NCI-H1092 treated with DMSO at 0.1 percent for 48 hours (cell line): ENCODE measurements at places on chromosomes 3 and 15.

DNA sequence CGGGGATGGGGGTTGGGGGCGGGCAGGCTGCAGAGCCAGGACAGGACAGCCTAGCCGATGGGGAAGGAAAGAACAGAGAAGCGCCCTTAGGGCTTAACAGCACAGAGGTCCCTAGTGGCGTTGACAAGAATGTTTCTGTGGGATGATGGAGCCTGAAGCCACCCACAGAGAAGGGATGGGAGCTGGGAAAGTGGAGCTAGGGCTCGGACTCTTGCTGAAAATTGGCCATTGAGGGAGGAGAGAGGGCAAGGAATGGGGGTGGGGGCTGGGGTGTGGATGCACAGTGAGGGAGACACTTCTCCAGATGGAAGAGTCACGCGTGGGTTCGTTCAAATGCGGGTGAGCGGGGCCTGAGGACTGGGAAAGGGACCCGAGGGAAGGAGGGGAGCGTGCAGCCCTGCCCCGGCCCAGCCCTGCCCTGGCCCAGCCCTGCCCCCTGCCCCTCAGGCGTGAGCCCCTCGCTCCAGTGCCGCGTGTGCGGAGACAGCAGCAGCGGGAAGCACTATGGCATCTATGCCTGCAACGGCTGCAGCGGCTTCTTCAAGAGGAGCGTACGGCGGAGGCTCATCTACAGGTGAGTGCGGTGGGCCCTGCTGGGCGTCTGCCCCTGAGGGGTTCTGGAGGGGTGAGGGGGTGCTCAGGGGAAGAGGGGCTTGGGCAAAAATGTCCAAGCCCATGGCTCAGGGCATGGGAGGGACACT lies 832 bp downstream of the NR2E3 start:
- DNase-seq = no peak

GRCh38 chr3:78889348-78889747 lies 878.5 kb downstream of the ROBO1 start:
- no peak for DNase-seq

DNA sequence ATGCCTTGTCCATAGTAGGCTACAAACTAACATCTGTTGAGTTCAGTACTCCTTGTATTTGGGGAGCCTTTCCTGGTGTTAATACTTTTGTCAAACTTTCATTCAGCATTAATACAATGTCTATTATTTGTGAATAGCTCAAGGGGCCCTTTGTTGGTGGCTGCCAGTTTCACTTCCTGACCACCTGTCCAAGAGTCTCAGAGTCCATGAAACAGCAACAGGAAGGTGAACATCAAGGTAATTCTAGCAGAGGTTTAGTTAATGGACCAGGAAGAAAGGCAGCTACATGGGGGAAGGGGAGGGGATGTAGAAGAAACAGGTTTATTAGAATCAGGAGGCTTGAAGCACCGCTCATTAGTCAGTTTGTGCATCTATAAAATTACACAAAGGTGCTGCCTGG lies 386.9 kb downstream of the PDCD6IP start:
- DNase-seq = no peak

GRCh38 chr3:108861401-108861800 lies 38.8 kb downstream of the TRAT1 start:
- no peak for DNase-seq

DNA sequence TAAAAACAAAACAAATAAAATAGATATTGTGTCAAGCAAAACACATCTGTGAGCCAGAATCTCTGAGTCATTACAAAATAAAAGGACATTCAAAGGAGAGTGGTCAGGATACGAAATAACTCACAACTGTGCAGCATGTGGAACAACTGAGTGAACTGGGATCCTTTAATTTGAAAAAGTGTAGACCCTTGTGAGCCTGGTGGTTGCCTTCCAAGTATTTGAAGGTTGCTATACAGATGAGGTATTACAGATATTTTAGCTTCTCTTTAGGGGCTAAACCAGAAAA lies 26.7 kb downstream of the KCNMB2 start:
- DNase-seq = no peak

- no peak for DNase-seq
Observed at GRCh38 chr15:94655249-94655880, 424.0 kb downstream of the MCTP2 start.

GRCh38 chr3:69200384-69201068 lies 78.1 kb upstream of the LMOD3 start:
- peak; percentile 46 for DNase-seq

DNA sequence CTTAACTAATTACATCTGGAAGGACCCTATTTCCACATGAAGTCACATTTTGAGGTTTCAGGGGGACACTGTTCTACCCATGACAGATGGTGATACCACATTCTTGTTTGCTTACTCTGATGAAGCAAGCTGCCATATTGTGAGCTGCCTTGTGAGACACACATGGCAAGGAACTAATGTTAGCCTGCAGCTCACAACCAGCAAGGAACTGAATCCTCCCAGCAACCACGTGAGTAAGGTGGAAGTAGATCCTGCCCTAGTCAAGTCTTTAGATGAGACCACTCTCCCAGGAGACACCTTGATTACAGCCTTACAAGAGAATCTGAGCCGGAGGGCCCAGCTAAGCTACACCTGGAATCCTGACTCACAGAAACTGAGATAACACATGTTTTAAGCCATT lies 160.1 kb downstream of the PDE8A start:
- no peak for DNase-seq

DNA sequence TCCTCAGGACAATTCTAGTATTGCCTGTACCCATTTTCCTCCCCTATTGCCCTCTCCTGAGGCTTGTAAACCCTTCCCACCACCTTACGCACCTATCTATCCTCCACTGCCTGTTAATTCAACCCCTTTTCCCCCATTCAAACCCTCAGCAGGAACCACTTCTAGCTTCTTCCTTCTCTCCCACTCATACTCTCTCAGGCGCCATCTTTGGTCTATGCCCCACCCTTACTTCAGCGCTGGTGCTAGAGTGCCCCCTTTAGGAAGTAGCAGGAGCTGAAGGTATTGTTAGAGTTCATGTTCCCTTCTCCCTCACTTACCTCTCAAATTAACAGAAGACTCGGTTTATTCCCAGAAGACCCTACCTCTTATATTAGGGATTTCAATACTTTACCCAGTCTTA lies 121.8 kb upstream of the NLGN1 start:
- no peak for DNase-seq

- DNase-seq = no peak
Observed at GRCh38 chr3:4776399-4776979, 202.7 kb upstream of the BHLHE40 start.

GRCh38 chr15:45228931-45229330 lies 23.1 kb upstream of the SLC28A2 start:
- DNase-seq = no peak

DNA sequence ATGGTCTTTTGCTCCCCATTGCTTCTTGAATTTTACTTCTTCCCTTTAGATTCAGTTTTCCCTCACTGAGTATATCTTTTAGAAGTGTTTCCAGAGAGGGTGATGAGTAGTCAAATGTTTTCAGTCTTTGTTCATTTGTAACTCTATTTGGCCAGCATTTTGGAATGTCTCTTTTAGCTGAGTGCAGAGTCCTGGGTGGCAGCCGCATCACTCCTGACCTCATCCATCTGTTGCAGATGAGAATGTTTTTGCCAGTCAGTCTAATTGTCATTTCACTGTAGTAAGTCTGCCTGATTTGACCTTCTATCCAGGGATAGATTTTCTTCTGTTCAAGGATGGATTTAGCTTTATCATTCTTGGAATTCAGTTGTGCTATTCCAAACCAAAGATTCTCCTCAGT lies 7.3 kb downstream of the SRPRB start:
- no peak for DNase-seq

GRCh38 chr3:73480187-73480672 lies 144.5 kb downstream of the PDZRN3 start:
- no peak for DNase-seq

DNA sequence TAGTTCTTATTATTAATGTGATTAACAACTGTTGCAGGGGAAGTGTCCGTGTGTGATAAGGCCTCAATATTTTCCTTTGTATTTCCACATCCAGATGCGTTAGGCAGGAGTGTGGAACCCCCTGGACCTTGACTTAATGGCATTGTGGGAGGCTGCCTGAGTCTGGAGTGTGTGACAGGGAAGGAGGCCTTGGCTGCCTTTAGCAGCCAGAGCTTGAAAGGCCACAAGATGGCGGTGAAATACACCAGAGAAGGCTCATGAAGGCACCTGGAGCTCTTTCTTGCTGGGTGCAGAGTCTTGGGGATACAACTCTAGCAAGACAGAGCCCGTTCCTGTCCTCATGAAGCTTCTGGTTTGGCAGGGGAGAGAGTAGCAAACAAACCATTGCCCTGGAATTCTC lies 36.9 kb downstream of the POLR2M start:
- peak; percentile 2 for DNase-seq

GRCh38 chr15:90211440-90212143 lies 10.5 kb downstream of the SEMA4B start:
- DNase-seq = no peak

- no peak for DNase-seq
Observed at GRCh38 chr3:72798552-72799195, 49.6 kb downstream of the SHQ1 start.

GRCh38 chr3:3296979-3297381 lies 117.5 kb upstream of the CRBN start:
- DNase-seq = no peak

DNA sequence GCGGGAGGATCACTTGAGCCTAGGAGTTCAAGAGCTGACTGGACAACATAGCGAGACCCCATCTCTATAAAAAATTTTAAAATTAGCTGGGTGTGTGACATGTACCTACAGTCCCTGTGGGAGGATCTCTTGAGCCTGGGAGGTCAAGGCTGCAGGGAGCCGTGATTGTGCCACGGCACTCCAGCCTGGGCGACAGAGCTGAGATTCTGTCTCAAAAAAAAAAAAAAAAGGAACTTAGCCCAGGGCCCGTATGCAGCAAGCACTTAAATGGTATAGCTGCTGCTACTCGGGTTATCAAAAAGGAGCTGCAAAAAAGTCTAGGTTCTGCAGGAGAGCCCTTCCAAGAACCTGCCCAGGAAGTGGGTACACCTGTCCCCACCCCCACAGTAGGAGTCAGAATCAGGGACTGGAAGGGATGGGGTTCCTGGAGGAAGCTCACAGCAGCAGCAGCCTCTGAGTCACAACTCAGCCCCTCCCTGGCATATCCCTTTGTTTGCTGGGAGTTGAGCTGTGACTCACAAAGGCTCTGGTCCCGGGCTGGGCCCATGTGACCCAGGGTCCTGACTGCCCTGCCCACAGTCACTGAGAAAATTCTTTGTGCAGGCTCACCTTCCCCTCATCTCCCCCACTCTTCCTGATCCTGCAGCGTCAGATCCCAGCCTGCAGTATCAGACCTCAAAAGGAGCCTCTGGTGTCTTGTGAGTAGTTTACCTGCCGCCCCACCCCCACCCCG lies at the start of gene SPATA12:
Gene SPATA12, plus strand, starts transcription at position 576 of the 733 bp plus-strand sequence. CDS start 13,031 bp downstream, outside the sequence.
- no peak for DNase-seq

GRCh38 chr3:29339016-29339833 lies 58.4 kb downstream of the RBMS3 start:
- DNase-seq = no peak

DNA sequence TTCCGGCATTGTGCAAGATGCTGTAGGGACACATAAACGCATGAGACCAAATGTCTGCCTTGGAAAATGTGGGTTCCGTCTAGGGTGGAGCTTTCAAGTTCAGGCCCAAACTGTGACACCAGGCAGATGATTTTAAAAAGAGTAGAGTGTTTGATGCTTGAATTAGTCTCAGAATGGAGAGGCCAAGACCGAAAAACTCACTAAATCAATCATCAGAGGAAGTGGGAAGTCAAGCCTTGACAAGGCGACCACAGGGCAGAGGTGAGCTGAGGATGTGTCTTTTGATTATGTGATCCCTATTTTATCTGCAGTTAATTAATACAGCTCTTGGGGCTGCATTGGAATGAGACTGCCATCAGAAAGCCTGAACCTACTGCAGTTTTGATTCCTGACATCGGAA lies 275.4 kb downstream of the ABHD5 start:
- DNase-seq = no peak

GRCh38 chr3:45628746-45629145 lies 34.2 kb downstream of the LIMD1 start:
- DNase-seq = no peak

- DNase-seq = peak; percentile 5
Observed at GRCh38 chr3:58474348-58474911, 17.5 kb upstream of the KCTD6 start.

GRCh38 chr3:129305592-129306091 lies 27.0 kb downstream of the HMCES start:
- DNase-seq = no peak

GRCh38 chr3:134652409-134652831 lies 1.6 kb upstream of the KY start:
- DNase-seq = peak; percentile 13

DNA sequence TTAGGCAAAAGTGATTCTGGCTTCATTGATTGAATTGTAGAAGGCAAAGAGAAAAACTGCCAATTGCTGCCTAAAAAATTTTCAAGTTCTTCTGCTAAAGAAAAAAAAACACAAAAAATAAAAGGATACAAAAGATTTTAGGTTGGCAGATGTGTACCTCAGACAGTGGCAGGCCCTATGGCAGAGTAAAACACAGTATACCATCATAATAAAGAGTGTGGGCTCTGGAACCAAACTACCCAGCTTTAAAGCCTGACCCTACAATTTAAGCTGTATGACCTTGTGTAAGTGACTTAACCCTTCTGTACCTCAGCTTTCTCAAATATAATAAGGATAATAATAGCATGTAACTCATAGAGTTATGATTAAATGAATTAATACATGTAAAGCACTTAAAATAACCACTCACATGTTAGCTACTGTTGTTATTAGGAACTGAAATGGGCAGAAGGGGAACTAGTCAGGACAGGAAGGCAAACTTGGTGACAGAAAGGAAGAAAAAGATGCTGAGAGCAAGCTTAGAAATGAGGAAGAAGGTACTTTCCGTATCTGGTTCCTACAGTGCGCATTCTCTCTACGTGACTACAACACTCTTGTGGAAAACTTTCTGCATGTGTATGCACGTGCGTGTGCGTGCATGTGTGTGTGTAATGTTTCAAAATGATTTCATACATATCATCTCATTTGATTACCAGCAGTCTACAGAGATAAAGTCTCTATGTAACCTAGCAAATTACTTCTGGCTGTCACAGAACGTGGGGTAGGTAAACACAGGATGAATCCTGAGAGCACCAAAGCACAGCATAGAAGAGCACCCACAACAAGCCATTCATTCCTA lies 13.6 kb upstream of the GATM start:
- no peak for DNase-seq

DNA sequence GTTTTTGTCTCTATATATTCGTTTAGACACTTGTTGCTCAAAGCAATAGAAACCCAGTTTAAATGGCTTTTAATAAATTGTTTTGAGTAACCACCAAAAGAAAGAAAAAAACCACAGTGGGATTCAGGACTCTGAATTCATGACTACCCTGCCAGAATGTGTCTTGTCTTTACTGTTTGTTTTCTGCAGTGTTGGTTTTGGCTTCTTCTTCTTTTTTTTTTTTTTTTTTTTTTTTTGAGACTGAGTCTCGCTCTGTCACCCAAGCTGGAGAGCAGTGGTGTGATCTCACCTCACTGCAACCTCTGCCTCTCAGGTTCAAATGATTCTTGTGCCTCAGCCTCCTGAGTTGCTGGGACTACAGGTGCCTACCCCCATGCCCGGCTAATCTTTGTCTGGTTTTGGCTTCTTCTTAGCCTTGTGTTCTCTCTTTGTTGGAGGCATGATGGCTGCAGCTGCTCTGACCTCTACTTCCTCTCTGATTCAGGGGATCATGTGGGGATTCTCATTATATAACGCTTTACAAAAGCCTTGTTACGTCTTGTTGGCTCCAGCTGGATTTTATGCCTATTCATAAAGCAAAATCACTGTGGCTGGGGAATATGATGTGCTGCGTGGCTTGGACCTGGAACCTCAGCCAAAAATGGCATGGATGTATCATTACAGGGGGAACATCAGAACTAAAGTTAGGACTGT lies 54.0 kb downstream of the PLS1 start:
- peak; percentile 82 for DNase-seq

GRCh38 chr3:195550723-195551122 lies 7.6 kb upstream of the PPP1R2 start:
- no peak for DNase-seq

- DNase-seq = no peak
Observed at GRCh38 chr3:38658841-38659240, 9.4 kb upstream of the SCN5A start.
